Fibroblast of mammary gland (primary cell): ENCODE measurements at places on chromosomes 5 and 9.

GRCh38 chr9:104788251-104788650 lies 24.3 kb downstream of the NIPSNAP3B start:
- DNase-seq = no peak

GRCh38 chr5:167843881-167844572 lies 447.4 kb upstream of the WWC1 start:
- DNase-seq = no peak

DNA sequence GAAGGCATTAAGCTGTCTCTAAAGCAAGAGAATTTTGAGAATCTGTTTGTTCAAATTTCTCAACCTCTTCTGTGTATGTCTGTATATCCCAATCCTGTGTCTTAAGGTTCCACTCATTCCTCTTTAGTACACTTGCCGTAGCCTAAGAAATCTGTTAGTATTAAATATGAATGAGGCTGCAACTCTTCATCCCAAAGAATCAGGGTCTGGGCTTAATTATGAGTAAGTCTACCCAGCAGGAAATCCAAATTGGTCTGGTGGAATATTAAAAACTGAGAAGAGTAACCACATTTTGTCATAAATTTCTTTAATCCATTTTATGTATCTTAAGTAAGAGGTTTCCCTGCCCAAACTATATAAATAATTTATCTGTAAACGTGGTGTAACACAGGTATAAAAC lies 1171.2 kb downstream of the CDH12 start:
- DNase-seq = peak; percentile 59

DNA sequence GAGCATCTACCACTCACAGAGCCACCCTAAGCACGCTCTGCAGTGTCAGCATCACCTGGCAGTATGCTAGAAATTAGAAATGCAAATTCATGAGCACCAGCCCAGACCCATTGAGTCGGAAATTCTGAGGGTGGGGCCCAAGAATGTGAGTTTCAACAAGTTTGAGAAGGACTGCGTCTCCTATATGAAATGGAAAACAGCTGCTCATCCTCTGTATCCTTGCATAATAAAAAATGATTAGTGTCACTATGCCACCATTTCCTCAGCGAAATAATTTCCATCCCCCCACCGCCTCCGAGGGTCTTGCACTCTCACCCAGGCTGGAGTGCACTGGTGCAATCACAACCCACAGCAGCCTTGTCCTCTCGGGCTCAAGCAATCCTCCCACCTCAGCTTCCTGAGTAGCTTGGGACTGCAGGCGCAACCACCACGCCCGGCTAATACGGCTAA lies 1.3 kb upstream of the IQGAP2 start:
- DNase-seq = no peak

DNA sequence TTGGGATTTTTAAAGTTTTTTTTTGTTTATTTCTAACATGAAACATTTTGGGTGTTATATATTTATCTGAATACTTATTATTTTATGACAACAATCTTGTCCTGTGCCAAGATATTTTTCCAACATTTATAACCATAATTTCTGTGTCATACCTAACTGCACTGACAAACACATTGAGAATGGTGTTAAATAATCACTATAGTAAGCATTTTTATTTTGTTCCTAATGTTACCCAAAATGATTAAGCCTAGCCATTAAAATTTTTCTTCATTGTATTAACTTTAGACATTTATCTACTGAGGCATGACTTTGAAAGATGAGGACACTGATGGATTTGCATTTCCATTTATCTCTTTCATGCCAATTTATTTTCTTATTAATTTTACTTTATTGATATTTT lies 91.6 kb upstream of the STK32A start:
- no peak for DNase-seq

- no peak for DNase-seq
These were observed 39.7 kb downstream of the PLPP7 start for GRCh38 chr9:131329241-131329641.

DNA sequence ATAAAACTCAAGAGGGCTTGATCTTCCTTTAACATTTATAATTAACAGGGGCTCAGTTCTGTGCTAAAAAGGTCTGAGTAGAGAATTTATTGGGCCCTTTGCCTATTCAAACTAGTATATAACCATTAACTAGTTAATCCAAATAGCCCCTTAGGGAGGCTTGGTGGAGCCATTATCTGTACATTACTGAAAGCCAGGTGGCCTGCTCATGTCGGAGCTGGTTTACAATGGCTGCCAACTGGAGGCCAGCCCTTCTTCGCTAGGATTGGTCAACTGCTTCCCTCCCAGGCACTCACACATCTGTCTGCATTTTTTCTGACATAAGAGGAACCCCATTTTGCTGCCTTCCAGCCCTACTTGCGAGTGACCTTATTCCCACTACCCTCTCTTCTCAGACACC lies 30.4 kb upstream of the NDFIP1 start:
- no peak for DNase-seq

GRCh38 chr5:143372187-143372829 lies 31.2 kb downstream of the NR3C1 start:
- DNase-seq = peak; percentile 57

GRCh38 chr5:75756211-75756610 lies 39.0 kb upstream of the POC5 start:
- DNase-seq = no peak

DNA sequence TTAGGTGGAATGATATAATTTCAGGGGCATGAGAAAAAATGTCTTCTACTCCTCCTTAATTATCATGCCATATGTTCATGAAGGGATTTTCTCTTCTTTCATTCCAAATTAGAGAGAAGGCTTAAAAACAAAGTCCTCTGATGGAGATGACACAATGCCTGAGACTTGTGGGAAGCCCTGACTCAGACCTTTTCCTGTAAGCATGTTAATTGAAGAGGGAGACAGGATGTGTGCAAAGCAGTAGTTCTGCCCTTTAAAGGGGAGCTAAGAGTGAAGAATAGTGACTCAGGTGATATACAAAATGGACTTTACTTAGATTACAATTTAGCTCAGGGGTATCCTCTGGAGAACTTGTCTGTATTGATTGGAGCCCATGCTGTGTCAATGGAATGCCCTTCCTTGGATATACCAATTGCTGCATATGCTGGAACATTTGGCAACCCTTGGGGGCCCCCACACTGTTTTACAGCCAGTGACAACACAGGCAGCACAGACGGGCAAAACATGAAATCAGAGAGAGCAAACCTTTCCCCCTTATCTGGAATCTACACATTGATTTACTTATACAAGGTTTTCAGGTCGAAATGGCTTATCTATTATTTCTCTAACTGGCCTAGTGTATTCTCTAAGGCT lies 81.3 kb downstream of the IZUMO3 start:
- peak; percentile 63 for DNase-seq

DNA sequence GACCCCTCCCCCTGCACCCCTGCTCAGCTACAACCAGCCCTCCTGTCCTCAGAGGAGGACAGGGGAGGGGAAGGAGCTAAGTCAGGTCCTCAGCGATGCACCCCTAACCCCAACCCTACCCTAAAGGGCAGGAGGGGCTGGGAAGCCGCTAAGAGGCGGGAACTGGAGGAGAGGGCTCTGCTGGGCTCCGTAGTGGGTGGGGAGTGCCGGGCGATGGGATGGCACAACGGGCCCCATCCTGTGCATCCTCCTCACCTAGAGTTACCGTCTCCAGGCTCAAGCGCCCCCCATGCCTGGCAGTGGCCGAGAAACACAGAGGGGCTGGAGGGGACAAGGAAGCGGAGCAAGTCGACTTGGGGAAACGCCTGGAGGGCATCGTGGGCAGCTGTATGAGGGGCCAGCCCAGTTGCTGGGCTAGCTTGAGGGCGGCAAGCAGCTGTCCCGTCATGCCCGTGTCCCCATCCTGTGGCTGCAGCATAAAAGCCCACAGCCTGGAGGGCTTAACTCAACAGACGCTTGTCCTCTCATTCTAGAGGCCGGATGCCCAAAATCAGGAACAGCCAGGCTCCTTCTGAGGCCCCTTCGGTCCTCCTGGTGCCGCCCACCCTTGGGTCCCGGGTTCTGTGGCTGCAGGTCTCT lies 23.0 kb upstream of the UBAC1 start:
- no peak for DNase-seq

- peak; percentile 88 for DNase-seq
These were observed 35.5 kb upstream of the ANXA2R start for GRCh38 chr5:43075319-43076293.

GRCh38 chr9:133118179-133118520 lies 2.9 kb downstream of the RALGDS start:
- no peak for DNase-seq

DNA sequence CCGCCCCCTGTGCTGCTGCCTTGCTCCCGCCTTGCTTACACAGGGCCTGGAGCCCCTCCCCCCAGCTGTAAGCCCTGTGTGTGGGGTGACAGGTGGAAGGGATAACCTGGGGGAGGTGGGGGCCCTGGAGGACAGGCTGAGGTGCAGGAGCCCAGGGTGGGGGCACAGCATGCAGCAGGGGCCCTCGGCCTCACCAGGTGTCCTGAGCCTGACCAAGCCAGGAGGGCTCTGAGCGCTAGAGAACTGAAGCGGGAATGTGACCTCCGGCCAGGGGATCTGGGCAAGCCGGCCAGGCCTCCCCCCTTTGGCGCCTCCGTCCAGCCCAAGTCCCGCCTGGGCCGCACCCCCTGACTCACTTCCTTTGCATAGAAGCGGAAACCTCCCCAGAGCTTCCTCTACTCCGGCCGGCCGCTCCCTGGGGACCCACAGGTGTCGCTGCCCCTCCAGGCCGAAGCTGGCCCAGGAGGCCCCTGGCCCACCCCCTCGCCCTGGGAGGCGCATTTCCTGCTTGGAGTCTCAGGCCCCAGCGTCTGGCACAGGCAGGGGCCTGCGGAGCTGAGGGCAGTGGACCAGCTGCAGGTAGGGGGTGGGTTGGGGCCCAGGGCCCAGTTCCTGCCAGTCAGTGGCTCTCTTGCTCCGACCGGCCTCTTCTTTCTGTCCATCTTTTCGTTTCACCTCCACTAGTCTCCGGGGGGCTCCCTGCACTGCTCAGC lies at the start of gene TOR4A:
TOR4A (plus strand) TSS at position 398 of the 713 bp plus-strand sequence. CDS start 964 bp downstream, outside the sequence.
- DNase-seq = peak; percentile 78
